Cardiac ventricle fibroblast (primary cell): ENCODE measurements at places on chromosomes 2 and 18. TPM values are rescaled to one million over a fixed set of nuclear protein-coding genes. Genes with fewer than 3 reads are reported as not detected.

IL1B gene
- total RNA-seq, result 0.25 and 0.44 TPM in 2 replicates

CCDC121 gene
- 1.7 and 2.5 TPM in 2 replicates for total RNA-seq

EMILIN2 gene
- total RNA-seq, result 16.3 and 20.6 TPM in 2 replicates

SPOPL gene
- total RNA-seq, result 9.1 and 12.4 TPM in 2 replicates

TNFRSF11A gene
- under 0.01 and 0.29 TPM in 2 replicates for total RNA-seq

NTSR2 gene
- total RNA-seq, result not detected in 2 replicates

RELCH gene
- 14.3 and 16.4 TPM in 2 replicates for total RNA-seq

TFCP2L1 gene
- not detected in 2 replicates for total RNA-seq
